ENCODE measurements at places on chromosomes 5 and 9.

DNA sequence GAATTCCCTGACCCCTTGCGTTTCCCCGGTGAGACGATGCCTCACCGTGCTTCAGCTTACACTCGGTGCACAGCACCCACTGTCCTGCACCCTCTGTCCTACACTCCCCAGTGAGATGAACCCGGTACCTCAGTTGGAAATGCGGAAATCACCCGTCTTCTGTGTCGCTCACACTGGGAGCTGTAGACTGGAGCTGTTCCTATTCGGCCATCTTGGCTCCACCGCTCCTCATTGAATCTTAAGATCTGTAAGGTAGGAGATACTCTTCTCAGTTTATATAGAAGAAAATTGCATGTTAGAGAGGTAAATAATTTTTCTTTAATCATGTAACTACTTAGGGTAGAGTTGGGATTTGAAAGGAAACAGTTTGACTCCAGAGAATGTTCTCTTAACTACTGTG lies 62.2 kb downstream of the DMRTA1 start:
- no peak for DNase-seq

DNA sequence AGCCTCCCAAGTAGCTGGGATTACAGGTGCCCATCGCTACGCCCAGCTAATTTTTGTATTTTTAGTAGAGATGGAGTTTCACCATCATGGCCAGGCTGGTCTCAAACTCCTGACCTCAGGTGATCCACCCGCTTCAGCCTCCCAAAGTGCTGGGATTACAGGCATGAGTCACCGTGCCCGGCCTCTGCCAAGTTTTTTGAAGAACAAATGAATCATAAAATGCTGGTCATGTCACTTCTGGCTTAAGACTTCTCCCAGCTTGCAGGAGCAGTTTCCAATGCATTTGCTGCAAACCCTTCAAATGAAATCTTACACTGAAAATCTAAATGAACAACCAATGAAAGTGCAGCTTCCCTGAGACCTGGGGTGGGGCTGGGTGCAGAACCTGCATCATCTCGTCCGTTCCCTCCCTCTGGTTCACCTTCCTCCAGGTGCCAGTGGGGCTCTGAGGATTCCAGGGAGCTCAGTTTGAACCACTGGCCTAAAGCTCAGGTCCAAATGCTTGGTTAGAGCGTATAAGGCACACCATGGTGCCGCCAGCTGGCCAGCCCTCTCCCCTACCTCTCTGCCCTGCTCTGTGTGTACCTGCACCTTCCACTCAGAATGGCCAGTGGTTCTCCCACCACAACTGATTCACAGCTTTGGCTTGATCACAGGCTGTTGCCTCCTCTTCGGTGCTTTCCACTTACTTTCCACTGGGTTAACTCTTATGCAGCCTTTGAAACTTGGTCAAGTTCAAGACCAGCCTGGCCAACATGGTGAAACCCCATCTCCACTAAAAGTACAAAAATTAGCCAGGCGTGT lies 39.8 kb upstream of the FUBP3 start:
- DNase-seq, result peak; percentile 90

DNA sequence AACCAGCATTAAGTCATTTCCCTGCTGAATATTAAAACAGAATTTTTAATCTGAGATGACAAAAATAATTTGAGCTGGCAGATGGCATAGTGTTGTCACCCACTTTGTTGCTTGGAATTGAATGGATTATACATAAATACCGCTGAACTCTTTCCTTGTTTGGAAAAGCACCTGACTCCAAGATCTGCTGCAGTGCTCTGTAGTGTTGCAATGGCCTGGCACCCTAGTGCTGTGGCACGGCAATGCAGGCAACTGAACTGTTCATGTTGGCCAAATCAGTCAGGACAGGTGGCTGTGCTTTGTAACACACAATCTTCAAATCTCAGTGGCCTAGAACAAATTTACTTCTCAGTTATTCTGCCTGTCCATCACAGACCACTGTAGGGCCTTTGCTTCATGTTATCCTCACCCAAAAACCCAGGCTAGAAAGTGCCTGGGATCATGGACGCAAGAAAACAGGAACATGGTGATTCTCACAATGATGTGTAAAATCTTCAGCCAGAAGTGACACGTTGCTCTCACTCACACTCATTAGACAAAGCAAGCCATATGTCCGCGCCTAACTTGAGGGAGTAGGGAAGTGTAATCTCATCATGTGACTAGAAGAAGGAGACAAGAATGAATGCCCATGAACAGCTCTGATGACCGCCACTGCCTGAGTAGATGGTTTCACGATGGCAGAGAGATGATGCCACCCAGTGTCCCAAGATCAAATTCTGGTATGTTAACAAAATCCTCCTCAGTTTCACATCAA lies 191.9 kb upstream of the PUM3 start:
- no peak for DNase-seq

GRCh38 chr9:93670208-93671019 lies 94.0 kb downstream of the PHF2 start:
- DNase-seq, result peak; percentile 78

- no peak for DNase-seq
Measured at GRCh38 chr5:170319301-170319700, 21.7 kb upstream of the LCP2 start.

DNA sequence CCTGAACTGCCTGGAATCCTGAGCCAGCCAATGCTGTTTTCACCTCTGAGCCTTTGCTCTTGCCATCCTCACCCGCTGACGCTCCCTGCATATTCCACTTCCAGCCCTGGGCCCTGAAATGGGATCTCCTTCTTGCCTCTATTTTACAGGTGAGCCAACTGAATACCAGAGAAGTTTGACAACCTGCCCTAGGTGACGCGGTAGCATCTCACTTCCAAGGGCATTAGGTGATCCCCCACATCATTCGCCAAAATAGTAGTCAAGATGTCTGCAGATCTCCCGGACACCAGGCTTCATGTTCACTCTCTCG lies 43.5 kb downstream of the FOXI1 start:
- DNase-seq, result no peak

DNA sequence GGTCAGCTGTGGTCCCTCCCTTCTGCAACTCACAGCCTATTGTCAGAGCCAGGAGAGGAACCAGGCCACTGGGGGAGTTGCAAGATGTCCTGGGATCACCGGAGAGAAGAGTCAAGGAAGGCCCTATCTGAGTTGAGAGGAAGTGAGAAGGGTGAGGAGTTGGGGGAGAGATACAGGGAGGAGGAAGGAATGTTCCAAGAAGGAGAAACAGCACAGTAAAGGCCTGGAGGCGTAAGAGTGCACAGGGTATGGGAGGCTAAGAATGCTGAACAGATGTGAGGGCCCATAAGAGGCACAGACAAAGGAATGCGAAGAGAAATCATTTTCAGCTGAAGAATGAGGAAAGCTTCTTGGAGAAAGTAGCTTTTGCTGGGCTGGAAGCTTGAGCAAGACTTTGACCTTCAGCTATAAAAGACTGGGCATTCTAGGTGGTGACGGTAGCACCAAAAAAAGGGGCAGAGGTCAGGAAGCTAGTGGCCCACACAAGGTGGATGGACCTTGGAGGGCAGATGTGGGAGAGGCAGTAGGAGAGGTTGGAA lies 21.6 kb upstream of the CSF1R start:
- DNase-seq, result no peak

- no peak for DNase-seq
Measured at GRCh38 chr5:35487233-35488025, 130.2 kb upstream of the SPEF2 start.

GRCh38 chr9:129177791-129178567 lies at the start of gene IER5L:
Gene IER5L, minus strand, starts transcription at chr9:129178261. Its CDS starts 209 bp downstream, at chr9:129178052.
- peak; percentile 99 for DNase-seq

DNA sequence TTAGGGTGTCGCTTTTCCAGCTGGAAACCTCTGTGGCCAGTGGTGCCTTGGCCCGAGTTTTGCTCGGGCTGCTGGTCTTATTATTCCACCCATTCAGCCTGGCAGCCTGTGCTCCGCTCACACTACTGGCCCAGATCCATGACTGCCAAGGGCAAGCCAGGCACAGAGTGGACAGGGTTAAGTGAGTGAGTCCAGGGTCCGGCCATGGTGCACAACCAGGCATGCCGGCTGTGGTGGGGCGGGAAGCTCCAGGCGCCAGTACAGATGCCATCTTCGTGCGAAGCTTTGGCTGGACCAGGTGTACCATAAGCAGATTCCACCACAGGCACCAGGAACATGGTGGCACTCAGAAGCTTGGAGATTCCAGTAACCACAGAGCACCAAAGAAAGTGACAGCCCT lies 580.2 kb upstream of the FAM174A start:
- no peak for DNase-seq

DNA sequence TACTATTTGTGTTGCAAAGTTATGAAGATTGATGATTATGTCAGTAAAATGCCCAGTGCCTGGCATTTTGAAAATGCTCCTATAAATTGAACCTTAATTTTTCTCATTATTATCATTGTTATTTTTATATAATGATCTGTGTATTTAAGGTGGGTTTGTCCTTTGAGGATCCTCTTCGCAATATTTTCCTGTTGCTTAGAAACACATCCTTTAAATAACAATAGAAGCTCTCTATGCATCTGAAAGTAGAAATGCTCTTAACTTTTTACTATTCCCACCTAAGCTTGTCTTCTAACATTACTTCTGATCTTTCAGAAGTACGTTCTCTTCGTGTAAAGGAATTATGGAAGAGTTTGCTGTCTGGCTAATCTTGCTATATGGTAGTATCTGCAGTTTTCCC lies 214.7 kb upstream of the TLX3 start:
- DNase-seq, result no peak

GRCh38 chr5:110727025-110727314 lies 499 bp upstream of the TMEM232 start:
- DNase-seq, result peak; percentile 45

GRCh38 chr9:93708987-93709302 lies 132.6 kb downstream of the PHF2 start:
- DNase-seq, result no peak

DNA sequence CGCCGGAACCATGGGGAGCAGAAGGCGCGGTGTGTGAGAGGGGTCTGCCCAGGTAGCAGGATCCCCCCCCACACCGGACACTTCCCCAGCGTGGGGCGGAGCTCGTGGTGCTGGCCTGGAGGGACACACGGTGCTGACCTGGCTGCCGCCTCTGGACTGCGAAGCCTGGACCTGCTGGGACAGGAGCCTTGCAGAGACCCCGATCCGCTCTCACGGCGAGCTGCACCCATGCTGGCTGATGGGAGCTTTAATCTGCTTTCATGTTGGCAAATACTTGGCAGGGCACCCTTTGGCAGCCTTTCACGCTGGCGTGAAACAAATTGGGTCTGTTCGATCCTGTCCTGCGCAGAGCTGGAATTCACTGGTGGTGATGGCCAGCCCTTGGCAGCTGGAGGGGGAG lies 7.4 kb downstream of the NKD2 start:
- DNase-seq, result no peak

- no peak for DNase-seq
Measured at GRCh38 chr5:132657676-132658380, at the start of gene IL13. Gene IL13, plus strand, starts transcription at chr5:132658173. Its CDS starts 14 bp downstream, at chr5:132658187.

- DNase-seq, result no peak
Measured at GRCh38 chr5:41532485-41532884, 22.1 kb upstream of the PLCXD3 start.

DNA sequence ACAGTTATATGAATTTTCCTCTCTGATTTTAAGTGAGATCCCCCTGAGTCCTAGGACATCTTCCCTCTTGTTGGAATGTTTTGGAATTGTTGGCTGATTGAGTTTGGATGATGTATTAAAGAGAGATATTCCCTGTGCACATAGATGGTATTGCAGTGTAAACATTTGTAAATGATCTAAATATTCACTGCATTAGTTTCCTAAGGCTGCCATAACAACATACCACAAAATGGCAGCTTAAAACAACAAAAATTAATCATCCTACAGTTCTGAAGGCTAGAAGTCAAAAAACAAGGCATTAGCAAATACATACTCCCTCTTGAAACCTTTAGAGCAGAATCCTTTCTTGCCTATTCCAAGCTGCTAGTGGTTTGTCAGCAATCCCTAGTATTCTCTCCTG lies 38.0 kb upstream of the MROH2B start:
- DNase-seq, result no peak

Measured in RKO (cell line).